ENCODE measurements at places on chromosomes 13 and 19.

GRCh38 chr19:47005164-47005641, 14.4 kb upstream of the NPAS1 start:
- DNase-seq = no peak

DNA sequence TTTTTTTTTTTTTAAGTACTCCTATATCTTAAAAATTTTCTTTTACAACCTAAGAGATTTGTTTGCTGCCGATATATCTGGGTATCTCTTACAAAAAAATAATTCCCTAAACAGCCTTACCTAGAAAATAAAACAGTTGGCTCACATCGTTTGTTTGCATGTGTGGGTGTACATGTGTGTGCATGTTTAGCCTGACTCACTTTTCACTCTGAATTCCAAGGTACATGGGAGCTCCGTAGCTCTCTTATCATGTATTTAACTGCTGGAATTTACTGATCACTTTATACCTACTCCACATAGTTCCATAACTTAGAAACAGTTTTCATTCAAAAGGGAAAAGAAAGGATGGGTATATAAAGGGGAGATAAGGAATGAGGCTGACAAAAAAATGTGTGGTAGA, 616.5 kb downstream of the GPC6 start:
- no peak for DNase-seq

GRCh38 chr19:13899393-13899792, 6.5 kb downstream of the BRME1 start:
- no peak for DNase-seq

GRCh38 chr19:43353606-43354304, at the start of gene CD177:
Gene CD177 (plus strand): TSS chr19:43353686. CDS start chr19:43353715, 29 bp downstream.
- no peak for DNase-seq

DNA sequence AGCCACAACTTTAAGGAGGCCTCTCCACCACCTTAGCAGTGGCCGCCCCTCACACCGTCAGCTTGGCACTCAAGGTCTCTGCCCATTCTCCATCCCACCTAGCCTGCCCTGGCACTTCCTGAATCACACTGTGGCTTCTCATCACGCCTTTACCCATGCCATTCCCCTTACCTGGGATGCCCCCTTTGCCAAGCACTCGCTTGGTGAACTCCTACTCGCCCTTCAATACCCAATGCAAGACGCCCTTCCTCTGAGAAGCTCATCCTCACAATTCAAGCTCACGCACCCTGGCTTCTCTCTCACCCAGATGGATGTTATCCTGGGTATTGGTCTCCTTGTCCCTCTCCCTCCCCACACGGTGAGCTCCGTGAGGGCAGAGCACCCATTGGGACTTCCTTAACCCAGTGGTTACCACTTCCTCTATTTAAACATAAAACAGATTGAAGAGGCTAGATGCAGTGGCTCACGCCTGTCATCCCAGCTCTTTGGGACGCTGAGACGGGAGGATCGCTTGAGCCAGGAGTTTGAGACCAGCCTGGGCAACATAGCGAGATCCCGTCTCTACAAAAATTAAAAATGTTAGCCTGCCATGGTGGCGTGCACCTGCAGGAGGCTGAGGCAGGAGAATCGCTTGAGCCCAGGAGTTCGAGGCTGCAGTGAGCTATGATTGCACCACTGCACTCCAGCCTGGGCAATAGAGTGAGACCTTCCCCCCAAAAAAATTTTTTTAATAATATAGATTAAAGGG, 12.6 kb upstream of the SHD start:
- no peak for DNase-seq

DNA sequence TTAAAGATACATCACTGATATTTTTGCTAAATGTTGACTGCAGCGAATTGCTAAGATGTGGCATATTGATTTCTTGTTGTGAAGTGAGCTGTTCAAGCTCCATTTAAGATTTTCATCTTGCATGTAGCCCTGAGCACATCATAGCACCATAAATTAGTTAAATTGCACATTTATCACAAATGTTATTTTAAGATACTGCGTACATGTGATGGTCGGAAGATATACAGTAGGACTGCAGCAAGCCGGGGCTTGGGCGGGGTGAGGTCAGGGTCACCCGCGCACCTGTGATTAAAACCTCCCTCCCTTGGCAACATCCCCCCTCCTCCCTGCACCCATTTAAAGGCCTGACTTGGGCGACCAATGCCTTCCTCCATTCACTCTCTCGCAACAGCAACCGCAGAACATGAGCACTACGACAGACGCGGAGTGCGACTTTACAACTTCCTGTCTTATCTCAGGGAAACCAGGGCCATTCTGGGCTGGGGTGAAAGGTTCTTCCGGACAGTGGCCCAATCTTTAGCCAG, 76.6 kb downstream of the TSHZ3 start:
- DNase-seq = no peak

GRCh38 chr19:55454787-55455243, 6.6 kb downstream of the ISOC2 start:
- DNase-seq = no peak

- no peak for DNase-seq
Measured at GRCh38 chr13:72201726-72202125, 334.7 kb upstream of the DACH1 start.

GRCh38 chr19:46256855-46257254, 27.3 kb downstream of the IGFL1 start:
- DNase-seq = no peak

DNA sequence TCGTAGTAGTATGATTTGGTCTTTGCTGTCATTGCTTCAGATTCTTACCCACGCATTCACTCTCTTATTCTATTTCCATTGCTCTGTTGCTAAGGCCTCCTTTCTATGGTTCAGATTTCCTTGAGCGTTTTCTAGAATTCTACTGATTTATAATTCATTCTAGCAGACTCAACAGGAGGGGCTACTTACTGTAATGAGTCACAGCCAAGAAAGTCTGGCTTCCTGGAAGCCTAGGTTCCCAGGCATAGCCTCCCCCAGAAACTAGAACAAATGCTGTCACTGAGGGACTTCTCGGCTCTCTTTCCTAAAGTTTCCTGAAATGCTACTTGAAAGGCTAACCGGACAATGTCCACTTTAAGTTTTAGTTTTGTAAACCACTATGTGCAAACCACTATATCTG, 47.7 kb upstream of the SPATA13 start:
- DNase-seq = no peak

DNA sequence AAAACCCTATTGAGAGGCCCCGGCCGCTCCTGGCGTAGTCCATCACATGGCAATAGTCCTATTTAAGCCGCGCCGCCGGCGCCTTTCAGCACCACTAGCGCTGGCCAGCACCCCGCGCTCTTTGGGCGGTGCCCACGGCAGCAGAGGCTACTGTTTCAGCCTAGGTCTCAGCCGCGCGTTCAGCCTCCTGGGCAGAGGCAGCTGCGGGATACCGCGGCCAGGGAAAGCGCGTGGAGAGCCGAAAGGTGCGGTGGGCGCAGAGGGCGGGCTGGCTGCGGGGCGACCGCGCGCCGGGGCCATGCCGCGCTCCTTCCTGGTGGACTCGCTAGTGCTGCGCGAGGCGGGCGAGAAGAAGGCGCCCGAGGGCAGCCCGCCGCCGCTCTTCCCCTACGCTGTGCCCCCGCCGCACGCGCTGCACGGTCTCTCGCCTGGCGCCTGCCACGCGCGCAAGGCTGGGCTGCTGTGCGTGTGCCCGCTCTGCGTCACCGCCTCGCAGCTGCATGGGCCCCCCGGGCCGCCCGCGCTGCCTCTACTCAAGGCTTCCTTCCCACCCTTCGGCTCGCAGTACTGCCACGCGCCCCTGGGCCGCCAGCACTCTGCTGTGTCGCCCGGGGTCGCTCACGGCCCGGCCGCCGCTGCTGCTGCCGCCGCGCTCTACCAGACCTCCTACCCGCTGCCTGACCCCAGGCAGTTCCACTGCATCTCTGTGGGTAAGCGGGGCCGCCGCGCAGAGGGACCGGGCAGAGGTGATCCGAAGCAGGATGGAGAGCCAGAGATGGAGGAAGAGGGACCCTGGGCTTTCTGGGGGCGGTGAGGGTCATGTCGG, at the start of gene GSX1:
Gene GSX1, plus strand, starts transcription at position 91 of the 826 bp plus-strand sequence. Its CDS starts 208 bp downstream, at position 299.
- DNase-seq = no peak

DNA sequence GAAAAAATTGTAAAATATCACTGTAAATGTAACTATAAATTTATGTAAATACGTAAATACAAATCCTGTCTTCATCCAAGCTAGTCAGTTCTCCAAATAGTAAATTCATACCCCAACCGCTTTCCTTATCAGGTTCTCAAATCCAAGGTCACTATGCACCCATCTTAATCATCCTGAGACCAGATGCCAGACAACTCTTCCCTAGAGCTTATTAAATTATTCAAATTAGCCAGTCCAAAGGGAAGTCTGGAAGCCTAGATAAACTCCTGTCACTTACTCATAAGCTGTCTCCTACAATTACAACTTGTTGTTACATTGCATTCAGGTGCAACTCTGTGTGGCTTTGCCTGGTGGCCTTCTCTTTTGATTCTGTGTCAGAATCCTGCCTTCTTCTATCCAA, 836.1 kb upstream of the PCDH20 start:
- no peak for DNase-seq

DNA sequence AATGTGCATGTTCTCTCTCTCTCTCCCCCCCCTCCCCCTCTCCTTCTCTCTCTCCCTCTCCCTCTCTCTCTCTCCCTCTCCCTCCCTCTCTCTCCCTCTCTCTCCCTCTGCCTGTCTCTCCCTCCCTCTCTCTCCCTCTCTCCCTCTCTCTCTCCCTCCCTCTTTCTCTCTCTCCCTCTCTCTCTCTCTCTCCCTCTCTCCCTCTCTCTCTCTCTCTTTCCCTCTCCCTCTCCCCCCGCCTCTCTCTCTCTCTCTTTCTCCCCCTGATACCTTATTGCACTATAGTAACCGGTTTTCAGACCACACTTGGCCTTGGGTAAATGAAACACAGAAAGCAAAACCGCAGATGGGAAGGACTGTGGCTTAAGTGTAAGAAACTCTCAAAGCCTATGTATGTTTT, 34.7 kb upstream of the SPACA7 start:
- DNase-seq = no peak

DNA sequence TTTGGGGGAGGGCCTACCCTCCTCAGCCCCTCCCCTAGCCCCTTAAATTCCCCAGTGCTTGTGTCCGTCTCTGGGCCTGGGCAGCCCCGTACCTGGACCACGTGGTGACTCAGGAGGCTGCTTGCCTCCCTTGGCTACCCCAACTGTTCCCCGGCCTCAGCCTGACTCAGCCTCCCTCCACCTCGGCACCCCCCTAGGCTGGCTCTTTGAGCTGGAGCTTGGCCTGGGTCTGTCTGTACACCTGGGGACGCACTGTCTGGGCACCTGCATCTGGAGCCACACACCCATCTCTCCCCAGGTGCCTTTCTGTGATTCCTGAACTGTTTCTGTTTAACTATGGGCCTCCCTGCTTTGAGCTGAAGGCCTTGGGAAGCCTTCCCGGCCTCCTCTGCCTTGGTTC, 1.8 kb upstream of the KLK14 start:
- no peak for DNase-seq

DNA sequence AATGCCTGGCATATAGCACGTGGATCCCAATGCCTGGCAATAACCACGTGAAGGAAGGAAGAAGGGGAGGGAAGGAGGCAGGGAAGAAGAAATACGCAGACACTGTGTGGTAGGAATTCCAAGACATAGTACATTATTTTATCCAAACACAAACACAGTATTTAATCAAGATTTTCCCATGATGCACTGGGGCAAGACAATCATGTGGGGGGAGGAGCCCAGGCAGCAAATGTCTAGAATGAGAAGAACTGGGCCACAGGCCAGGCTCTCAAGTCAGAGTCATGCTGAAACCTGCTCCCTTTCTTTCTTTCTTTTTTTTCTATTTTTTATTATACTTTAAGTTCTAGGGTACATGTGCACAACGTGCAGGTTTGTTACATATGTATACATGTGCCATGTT, 717.9 kb downstream of the UQCRFS1 start:
- DNase-seq = no peak

- DNase-seq = no peak
Measured at GRCh38 chr13:39946769-39947168, 291.3 kb downstream of the COG6 start.

GRCh38 chr13:92989301-92989700, 237.3 kb upstream of the GPC6 start:
- DNase-seq = no peak

- DNase-seq = no peak
Measured at GRCh38 chr13:34409496-34410182, 532.4 kb upstream of the NBEA start.

DNA sequence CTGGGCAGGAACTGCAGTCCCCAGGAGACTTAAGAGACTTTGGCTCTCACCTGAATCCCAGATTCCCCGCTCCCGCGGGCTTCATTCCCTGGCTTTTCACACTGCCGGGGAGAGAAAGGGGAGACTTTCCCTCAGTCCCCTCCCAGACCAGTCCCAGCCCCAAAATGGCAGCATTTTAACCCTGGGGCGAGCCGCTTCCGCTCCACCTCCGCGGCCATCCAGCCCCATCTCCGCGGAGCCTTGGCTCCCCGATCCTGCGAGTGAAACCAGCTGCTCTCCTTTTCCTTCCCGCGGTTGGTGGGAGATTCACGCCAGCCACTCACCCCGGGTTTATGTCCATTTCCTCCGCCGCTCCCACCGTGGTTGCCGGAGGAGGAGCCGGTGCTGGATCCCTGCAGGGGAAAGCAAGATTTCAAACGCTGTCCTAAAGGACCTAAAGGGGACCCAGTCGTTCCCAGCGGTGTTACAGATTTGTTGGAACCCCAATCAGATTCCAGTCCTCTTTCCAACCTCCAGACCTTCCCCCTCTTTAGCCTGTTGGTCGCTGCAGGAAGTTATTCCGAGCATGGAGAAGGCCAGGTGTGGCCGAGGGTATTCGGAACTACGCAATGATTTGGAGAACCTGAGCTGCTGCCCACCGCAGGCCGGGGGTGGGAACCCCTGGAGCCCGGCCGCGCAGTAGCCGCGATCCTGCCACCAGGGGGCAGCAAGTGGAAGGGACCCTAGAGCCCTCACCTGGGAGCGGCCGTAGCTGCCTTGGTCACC, 3.4 kb downstream of the DMKN start:
- DNase-seq = peak; percentile 58

DNA sequence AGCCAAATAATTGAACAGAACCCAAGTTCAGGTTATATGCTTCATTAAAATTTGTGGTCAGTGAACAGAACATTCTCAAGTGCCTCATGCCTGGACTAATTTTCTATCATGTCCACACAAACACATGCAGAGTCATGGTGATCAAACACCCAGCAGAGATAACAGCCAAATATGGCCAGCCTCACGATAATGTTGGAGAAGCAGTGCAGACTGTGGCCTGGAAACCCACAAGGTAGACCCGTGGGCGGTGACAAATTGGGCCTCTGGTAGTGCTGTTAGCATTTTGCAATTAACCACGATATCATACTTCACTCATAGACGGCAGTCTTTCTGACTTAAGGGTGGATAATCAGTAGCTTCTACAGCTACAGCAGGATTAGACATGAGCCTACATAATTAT, 35.0 kb upstream of the VWA8 start:
- DNase-seq = no peak

Measured in effector memory CD4-positive, alpha-beta T cell (primary cell).